ENCODE measurements at places on chromosomes 13 and 19. TPM values are rescaled to one million over a fixed set of nuclear protein-coding genes. Genes with fewer than 3 reads are reported as not detected.
A peak's percentile ranks its signal among the peaks of the same experiment; 100 is the strongest.

GRCh38 chr19:33621065-33621785 is 528 bp upstream of the CHST8 start:
- DNase-seq: no peak

DNA sequence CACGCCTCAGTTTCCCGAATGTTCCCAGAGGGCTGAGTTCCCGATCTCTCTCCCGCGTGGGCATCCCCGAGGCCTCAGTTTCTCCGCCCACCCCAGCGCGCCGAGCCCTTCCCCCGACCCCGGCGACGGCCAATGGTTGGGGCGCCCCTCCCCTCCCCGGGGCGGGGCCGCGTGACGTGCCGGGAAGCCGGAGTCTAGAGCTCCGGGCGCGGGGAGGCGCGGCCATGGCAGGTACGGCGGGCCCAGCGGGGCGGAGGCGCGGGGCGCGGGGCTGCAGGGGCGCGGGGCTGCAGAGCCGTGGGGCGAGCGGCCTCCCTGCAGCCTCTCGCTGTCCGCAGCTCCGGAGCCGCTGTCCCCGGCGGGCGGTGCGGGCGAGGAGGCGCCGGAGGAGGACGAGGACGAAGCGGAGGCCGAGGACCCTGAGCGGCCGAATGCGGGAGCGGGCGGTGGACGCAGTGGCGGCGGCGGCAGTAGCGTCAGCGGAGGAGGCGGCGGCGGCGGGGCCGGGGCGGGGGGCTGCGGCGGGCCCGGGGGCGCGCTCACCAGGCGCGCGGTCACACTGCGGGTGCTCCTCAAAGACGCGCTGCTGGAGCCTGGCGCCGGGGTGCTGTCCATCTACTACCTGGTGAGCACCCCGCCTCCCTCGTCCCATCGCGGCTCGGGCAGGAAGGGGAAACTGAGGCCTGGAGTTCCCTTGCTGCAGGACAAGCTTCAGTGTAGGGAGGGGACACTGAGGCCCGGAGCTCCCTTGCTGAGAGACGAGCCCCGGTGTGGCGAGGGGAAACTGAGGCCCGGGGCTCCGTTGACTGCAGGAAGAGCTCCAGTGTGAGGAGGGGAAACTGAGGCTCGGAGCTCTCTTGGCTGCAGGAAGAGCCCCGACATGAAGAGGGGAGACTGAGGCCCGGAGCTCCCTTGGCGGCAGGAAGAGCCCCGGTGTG is at the start of gene MPND:
TSS of gene MPND (plus strand) at position 193 of the 938 bp plus-strand sequence. CDS start at position 225, 32 bp downstream.
- peak; percentile 80 for DNase-seq

DNA sequence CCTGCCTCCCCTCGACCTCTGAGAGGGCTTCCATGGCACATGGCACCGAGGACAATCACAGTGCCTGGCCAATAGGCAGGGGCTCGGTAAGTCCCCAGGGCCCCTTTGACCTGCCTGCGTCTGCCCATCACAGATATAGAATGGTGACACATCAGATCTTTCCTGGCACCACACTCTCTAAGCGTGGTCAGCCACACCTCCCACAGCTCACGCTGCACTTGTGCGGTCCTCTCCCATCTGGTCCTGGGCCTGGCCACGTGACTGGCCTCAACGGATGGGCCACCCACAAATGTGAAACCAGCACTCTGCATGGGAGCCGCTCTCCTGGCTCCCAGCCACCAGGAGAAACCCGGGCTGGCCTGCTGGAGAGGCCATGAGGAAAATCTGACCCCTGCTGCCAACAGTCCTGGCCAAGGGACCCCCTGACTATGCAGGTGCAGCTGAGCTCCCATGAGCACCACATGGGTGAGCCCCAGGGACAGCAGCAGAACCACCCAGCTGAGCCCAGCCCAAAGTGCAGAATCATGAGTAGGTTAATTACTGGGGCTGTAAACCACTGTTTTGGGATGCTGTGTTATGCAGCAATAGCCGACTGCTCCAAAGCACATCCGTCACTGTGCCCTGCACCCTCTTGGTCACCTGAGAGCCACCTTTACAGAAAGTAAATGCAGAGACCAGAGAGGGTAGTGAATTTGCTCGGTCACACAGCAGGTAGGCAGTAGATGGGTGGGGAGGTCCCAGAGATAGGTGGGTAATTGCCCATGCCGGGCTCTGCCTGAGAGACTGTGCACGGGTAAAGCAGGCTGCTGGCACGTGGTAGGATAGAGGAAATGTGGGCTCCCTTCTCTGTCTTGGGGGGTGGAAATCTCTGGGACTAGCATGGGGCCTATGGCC is 9.7 kb upstream of the MEF2B start:
- DNase-seq: no peak

- no peak for DNase-seq
Observed at GRCh38 chr13:74090397-74090796, 43.8 kb downstream of the KLF12 start.

GRCh38 chr13:50129706-50130122 is 114.5 kb downstream of the KCNRG start:
- no peak for DNase-seq

DNA sequence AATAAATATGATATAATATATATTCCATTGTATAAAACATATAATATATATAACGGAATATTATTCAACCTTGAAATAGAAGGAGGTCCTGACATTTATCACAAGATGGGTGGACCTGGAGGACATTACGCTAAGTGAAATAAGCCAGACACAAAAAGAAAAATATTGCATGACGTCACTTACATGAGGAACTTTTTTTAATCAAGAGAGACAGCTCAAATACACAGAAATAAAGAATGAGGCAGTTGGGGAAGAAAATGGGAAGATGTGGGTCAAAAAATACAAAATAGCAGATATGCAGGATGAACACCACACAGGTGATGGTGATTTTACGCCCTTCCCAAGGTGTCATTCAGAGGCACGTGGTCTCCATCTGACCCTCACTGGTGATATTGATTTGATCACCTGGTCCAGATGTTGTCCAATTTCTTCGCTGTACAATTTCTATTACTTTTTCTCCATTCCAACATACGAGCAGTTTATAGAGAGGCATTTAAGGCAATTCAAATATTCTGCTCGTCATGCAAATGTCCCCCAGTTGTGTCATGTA is 513 bp upstream of the ZNF317 start:
- peak; percentile 12 for DNase-seq

- no peak for DNase-seq
Observed at GRCh38 chr19:12194827-12195731, 32.2 kb downstream of the ZNF136 start.

ZNF414 gene
- total RNA-seq: 13.7 TPM

LILRA1 gene
- total RNA-seq: 2.7 TPM

DNA sequence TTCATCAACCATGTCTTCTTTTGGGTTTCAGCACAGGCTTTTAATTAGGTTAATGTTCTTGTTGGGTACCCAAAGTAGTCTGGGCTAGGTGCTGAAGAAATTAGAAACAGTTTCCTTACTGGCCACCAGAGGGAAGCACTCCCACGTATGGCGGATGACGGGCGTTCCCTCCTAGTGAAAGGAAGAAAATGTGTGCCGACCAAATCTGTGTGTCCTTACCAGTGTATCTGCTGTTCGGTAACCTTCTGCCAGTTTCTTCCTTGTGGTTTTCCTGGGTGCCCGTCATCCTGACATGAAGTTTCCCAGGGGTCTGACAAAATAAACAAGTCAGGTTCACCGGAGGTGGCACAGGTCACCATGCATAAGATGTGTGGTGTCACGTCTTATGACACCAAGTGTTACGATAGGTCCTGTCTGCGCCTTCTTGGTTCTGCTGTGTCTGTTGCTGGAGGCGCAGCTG is 6.0 kb upstream of the WDR88 start:
- peak; percentile 43 for DNase-seq

ZNF468 gene
- total RNA-seq: 16.4 TPM

DNA sequence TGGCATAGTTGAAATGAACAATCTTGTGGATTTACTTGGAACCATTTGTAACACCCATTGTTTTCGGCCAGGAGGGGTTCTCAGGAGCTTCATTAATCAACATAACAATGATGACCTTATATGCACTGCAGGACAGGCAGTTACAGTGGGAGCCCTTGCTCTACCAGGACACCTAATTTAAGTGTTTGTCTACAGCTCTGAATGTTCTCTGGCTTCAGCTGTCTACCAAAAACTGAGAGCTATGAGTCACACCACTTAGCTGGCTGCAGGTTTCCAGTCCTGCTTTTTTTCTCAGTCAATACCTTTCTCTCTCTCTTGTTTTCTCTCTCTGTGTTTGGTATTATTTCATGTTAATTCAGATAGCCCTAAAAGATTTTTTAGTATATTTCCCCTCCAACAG is 105.4 kb upstream of the MBNL2 start:
- DNase-seq: no peak

ZNF506 gene
- total RNA-seq: 19.4 TPM

- DNase-seq: no peak
Observed at GRCh38 chr19:37941782-37942515, 34.9 kb downstream of the SIPA1L3 start.

AKT1S1 gene
- 10.0 TPM for total RNA-seq

NEK3 gene
- 6.7 TPM for total RNA-seq

ZNF709 gene
- total RNA-seq: 7.5 TPM

- no peak for DNase-seq
Observed at GRCh38 chr13:43428545-43429296, 358.1 kb downstream of the ENOX1 start.

GRCh38 chr19:10260141-10260584 is 8.1 kb downstream of the MRPL4 start:
- no peak for DNase-seq

LRG1 gene
- 0.54 TPM for total RNA-seq

DNA sequence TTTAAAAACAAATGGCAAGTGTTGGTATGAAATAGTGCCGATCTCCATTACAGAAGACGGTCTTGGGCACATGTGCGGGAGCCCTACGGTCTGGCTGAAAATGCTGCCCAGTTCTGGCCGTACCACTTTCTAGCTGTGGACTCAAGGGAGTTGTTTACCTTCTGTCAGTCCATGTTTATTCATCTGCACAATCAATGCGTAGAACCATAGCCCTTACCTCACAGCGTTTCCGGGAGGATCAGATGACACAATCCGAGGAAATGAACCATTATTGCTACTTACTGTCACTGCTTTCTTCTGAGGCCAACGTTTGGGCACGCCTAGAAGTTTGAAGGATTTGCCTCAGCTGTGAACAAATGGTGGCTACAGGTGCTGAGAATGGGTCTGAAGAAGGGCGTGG is 31.2 kb downstream of the GADD45B start:
- no peak for DNase-seq

DNA sequence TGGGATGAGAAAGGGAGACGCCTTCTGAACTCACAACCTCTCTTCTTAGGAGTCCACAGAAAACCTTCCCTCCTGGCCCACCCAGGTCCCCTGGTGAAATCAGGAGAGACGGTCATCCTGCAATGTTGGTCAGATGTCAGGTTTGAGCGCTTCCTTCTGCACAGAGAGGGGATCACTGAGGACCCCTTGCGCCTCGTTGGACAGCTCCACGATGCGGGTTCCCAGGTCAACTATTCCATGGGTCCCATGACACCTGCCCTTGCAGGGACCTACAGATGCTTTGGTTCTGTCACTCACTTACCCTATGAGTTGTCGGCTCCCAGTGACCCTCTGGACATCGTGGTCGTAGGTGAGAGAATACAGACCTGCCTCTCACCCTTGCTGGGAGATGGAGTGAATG is 3.3 kb downstream of the KIR3DL3 start:
- no peak for DNase-seq

APOC4 gene
- not detected for total RNA-seq

GRCh38 chr13:77480066-77480465 is 55.4 kb upstream of the SCEL start:
- no peak for DNase-seq

- peak; percentile 66 for DNase-seq
Observed at GRCh38 chr19:41449079-41449864, 6.3 kb downstream of the ERICH4 start.

TRPM4 gene
- total RNA-seq: 2.2 TPM

CNMD gene
- 1.3 TPM for total RNA-seq

FCER2 gene
- total RNA-seq: 2.7 TPM

LRRC8E gene
- total RNA-seq: 0.27 TPM

GRCh38 chr19:8456064-8456463 is 11.3 kb downstream of the HNRNPM start:
- no peak for DNase-seq

- peak; percentile 30 for DNase-seq
Observed at GRCh38 chr13:85671336-85671735, 127.9 kb downstream of the SLITRK6 start.

GRCh38 chr19:32289566-32290210 is 55.7 kb upstream of the ZNF507 start:
- DNase-seq: no peak

GRCh38 chr19:48249502-48250014 is 6.2 kb downstream of the CARD8 start:
- DNase-seq: peak; percentile 93

ATG4D gene
- 33.7 TPM for total RNA-seq

- DNase-seq: no peak
Observed at GRCh38 chr13:114076329-114077090, 55.9 kb downstream of the RASA3 start.

DNA sequence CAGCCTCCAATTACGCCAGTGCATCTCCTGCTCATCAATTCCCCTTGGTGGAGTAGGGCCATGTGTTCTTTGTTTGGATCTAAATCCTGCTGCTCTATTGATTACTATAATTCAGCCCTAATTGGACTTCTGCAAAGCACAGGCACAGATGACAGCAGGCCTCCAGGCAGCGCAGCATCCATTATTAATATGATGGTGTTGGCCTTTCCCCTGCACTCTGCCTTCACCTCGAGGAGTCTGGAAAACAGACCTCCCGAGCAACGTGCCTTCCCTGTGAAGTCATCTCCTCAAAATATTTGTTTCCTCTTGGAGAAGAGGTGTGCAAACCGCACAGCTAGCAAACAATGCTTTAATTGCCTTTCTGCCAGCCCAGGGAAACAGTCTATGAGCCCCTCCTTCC is 92.5 kb downstream of the UQCRFS1 start:
- no peak for DNase-seq

DNA sequence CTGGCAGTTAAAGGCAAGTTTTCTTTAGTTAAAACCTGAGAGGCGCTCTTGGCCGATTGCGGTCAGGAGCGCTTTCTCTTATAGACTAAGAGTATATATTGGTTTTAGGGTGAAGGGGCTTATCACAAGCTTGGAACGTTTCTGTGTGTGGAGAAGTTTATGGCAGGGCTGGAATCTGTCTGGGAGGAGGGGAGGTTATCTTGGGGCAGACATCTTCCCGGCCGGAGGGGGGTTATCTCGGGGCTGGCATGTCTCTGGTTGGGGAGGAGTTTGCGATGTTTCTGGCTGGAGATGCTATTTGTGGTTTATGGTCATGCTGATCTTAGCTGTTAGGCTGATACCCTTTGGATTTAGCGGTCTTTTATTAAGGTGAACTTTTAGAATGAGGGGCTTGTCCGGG is 18.3 kb downstream of the KDM4B start:
- DNase-seq: no peak

DNA sequence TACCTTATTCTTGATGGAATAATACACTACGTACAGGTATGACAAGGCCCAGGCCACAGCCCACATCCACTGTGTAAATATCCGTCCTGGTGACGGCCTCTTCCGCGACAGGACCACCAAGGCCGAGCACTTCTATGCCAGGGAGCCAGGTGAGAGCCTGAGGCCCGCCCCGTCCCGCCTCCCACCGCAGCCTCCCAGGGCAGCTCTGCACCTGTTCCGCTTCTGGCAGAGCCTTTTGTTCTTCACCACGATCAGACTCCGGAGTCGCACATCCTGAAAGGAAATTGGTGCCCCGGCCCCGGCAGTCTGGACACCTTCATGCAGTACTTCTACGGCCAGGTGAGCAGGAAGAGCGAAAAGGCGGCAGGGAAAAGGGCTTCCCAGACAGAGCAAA is 10.6 kb upstream of the ZNF358 start:
- DNase-seq: no peak
